Midbrain (tissue), 1 donor: ENCODE measurements at places on chromosomes 2 and 18.
A peak's percentile ranks its signal among the peaks of the same experiment; 100 is the strongest.

GRCh38 chr18:78069784-78070664 is 820.4 kb downstream of the GALR1 start:
- DNase-seq, result peak; percentile 52

- DNase-seq, result no peak
Observed at GRCh38 chr2:199469514-199470360, 12.0 kb upstream of the SATB2 start.

GRCh38 chr2:132400169-132400900 is 16.3 kb upstream of the GPR39 start:
- no peak for DNase-seq

- no peak for DNase-seq
Observed at GRCh38 chr2:134218930-134219658, 34.8 kb upstream of the MGAT5 start.

DNA sequence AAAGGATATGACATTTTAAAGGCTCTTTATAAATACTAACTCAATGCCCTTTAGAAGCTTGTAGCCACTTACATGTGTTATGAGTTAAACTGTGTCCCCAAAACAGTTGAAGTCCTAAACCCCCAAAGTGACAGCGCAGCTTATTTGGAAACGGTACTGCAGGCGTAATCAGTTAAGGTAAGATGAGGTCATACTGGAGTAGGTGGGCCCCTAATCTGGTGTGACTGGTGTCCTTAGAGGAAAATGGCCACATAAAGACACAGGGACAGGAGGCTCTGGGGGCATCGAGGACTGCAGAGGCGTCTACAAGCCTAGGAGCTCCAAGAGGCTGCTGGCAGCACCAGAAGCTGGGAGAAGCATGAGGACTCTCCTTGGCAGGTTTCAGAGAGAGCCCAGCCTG is 8.5 kb downstream of the TXNL4A start:
- no peak for DNase-seq

- no peak for DNase-seq
Observed at GRCh38 chr18:7953095-7953958, 386.2 kb downstream of the PTPRM start.

DNA sequence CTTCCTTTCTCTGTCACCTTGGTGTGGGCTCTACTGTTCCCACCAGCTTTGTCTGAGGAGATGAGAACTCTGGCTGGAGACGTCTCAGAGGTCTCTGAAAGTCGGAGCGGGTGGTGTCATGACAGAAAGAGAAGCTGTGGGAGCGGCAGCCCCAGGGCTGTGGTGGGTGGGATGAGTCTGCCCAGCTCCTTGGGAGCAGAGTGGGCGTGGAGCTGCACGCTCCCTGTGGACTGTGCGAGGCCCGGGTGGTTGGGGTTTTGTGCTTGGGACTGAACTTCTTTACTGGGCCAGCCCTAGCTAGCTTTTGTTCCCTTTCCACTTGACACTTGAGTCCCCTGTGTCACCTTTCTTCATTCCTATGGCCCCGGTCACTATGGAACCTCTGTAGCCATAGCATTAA is 10.4 kb downstream of the TOGARAM2 start:
- no peak for DNase-seq

GRCh38 chr2:239725551-239725890 is 299.6 kb downstream of the NDUFA10 start:
- no peak for DNase-seq

DNA sequence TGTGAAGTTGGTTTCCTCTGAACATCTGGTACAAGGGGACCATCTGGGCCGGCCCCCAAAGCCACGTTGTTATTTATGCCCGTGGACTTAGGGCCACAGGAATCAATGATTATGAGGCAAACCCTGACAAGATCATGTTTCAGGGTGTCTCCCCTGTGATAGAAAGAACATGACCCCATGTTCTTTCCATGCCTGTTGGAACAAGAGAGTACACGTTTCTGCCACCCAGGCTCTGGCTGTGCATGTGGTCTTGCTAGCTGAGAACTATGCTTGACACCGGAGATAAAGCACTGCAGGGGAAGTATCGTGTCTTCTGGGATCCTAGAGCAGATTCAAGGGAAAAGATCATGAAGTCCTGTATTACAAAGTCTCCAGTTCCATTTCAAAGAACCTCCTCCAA is 64.2 kb downstream of the TMEM17 start:
- no peak for DNase-seq

DNA sequence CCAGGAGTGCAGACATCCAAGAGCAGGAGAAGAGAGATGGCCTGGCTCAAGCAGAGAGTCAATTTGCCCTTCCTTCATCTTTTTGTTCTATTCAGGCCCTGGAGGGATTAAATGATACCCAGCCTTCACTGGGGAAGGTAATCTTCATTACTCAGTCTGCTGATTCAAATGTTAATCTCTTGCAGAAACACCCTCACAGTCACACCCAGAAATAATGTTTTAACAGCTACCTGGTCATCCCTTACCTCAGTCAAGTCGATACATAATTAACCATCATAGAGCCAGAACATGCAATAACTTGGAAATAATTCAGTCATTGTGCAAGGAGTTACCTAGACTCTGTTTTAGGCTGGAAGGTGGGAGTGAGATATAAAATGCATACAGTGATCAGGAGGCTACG is 163.7 kb upstream of the TNP1 start:
- DNase-seq, result no peak

DNA sequence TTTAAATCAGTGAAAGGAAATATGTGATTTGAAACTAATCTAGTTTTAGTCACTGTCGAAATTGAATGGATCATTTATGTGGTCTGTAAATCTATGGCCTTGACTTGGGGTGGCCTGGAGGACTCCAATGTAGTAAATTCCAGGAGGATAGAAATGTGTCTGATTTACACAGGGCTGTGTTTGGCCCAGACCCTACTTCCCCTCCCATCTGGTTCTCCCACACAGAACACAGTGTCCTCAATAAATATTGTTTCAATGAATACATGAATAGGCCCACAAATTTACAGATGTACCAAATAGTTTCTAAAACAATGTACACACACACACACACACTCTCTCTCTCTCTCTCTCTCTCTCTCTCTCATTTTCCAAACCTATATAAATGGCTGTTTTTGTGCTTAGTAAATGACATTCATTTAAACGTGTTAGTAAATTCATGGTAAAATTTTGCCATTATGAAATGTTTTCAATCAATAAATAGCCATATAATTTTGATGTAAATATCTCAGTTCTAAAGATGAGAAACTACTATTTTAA is 1.9 kb downstream of the CCDC68 start:
- no peak for DNase-seq

DNA sequence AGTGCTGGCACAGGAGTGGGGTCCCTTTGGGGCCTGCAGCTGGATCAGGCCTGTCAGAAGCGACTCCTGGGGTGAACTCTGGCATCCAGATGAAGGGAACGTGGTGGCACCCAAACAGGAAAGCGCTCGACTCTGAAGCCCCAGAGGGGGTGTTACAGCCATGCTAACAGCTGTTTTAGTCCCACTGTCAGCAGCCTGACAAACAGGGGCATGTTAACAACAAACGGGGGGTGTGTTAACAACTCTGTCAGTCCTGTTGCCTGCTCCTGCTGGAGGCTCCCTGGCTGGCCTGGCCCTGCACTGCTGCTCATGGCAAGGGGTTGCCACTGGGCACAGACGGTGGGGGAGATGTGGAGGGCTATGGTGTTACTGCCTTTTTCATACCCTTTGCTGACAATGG is 2.6 kb upstream of the RNU2-63P start:
- DNase-seq, result no peak

DNA sequence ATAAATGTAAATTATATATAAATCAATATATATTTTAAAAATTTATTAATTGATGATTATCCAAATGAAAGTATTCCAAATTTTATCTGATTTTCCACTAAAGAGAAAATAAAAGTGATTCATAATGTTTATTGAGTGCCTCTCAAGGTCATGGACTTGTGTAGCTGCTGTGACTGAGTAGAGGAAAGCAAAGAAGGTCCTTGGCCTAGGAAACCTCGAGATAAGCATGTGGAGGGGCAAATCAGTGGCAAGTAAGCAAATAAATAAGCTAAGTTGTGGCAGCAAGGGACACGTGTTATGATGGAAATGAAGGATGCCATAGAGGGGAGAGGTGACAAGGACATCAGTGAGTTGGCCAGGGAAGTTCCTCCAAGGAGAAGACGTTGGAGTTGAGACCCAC is 866.1 kb upstream of the ID2 start:
- DNase-seq, result no peak

DNA sequence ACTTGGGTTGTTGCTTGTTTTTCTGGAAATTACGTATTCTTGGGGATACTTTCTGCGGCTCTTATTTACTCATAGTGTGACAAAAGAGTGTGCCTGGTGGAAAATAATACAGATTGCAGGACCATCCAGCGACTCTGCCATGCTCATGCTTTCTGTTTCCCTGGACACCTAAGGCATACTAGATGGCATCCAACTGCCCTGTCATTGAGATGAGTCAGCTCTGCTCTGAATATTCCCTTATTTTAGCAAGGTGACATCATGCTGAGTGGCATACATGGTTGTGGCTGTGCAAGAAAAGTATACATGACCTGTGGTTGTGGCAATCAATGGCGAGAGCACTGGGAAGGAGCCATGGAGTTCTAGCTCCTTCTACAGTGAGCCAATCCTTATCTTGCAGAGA is 471.0 kb downstream of the TMEM182 start:
- no peak for DNase-seq

DNA sequence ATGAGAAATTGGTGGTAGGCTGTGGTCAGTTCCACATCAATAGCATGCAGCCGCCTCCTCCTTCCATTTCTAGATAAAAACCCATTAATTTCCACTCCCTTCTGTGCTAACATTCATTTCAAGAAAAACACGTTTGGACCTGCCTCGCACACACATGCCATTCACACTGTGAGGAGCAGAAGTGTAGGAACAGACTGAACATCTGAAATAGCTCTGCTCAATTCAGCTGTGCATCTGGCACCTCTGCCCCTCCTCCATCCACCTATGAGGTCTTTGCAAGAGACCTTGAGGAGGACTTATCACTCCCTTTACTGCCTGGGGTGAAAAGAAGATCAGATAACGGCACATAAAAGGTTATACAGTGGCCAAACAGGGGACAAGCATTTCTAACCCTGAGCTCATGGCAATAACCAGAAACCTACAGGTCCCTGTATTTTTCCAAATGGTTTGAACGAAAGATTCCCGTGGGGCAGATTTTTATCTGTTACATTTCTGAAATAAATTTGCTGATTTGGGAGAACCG is 30.8 kb upstream of the LRP2 start:
- DNase-seq, result no peak

DNA sequence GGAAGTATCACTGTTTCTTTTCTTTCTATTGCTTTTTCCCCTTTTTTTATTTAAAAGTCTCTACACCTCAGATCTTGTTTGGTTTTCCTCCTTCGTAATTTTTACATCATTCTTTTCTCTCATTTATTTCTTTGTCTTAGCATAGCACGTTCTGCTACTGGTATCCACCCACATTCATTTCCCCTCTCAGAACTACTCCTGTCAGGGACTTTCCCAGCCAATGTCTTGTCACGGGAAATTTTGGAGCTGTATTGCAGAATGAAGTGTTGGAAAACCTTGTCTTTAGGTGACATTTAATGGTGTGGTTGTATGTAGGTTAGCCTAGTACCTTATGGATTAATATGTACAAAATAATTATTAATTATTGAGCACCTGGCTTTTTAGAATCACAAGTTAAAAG is 34.0 kb downstream of the TTLL4 start:
- no peak for DNase-seq

DNA sequence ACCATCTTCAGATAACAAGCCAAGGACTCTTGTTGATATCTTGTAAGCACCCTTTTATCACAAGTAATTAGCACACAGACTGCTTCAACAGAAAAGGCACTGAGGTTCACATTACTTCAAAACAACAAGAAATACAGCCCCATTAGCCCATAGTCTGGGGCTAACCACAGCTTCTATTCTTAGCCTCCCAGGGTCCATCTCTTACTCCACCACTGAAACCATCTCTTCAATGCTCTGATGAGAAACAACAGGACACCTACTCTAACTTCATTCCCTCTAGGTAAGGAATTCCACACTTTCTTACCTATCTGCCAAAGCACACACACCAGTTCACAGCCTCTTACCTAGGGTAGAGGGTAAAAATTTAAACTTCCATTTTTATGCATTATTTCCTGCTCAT is 26.4 kb upstream of the CYTIP start:
- DNase-seq, result no peak

GRCh38 chr2:71884303-71885042 is 263.2 kb downstream of the CYP26B1 start:
- no peak for DNase-seq

DNA sequence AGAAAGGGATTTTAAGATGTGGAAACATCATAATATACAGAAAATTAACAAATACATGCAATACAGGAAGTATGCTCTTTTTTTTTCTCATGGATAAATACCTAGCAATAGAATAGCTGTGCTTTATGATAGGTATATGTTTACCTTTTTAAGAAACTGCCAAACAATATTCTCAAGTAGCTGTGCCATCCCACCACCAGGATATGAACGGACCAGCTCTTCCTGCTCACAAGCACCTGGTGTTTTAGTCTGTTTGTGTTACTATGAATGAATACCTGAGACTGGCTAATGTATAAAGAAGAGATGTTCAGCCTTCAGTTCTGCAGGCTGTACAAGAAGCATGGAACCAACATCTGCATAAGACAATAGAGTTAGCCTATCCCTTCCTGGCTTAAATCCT is 19.9 kb upstream of the UGT1A8 start:
- no peak for DNase-seq

DNA sequence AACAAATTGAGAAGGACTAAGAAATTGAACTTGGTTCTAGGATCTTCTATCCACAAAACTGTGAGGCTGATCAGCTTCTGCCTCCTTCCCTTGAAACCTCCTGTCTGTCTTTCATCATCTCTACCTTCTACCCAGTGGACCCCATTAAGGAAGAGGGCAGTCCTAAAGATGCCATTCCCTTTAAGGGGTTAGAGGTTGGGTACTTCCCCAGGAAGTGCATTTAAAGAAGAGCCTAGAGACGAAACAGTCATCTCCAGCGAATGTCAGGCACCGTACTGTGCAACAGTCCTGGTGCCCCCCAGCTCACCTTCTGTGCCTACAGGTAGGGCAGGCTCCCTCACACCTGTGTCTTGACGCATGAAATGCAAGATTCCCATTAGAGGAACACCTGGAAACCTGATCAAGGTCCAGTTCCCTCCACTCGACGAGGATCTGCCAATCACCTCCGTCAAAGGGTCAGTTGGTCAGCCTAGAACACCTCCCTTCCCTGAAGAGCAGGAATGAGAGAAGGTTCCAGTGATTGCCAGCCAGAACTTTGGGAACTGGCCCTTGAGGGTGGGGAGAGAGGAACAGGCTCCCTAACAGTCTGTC is 20.9 kb downstream of the LOXHD1 start:
- no peak for DNase-seq

- no peak for DNase-seq
Observed at GRCh38 chr2:72033636-72034035, 114.0 kb downstream of the CYP26B1 start.

GRCh38 chr2:237429753-237430152 is 15.8 kb upstream of the COL6A3 start:
- DNase-seq, result no peak

- no peak for DNase-seq
Observed at GRCh38 chr18:22658318-22658717, 240.6 kb upstream of the CTAGE1 start.

GRCh38 chr18:32111706-32112105 is 20.0 kb downstream of the RNF138 start:
- no peak for DNase-seq
